ENCODE measurements at places on chromosomes 16 and 17.
A peak's percentile ranks its signal among the peaks of the same experiment; 100 is the strongest.

- DNase-seq: no peak
- H3K4me1 ChIP-seq: no peaks in the 10 kb centered on the region
- no peaks in the 10 kb centered on the region for H3K27me3 ChIP-seq
- H3K36me3 ChIP-seq: peaks cover 18% of the 10 kb centered on the region
Observed at GRCh38 chr17:30279156-30279555, 12.6 kb downstream of the BLMH start.

DNA sequence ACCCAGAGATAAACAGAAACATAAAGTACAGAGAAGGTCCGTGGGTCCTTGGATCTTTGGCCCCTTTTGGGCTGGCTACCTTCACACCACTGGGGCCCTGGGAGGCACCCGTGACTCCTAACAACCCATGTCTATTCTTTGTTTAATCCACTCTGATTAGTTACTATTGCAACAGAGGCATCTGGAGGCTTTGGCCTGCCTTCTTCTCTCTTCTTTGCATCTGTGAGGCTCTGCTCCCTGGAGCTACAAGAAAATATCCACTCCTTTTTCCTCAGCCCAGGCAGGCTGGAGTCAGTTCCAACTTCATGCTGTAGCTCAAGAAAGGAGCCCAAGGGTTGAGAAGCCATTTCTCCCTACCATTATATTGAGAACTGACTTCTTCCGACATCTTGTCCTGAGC lies 9.5 kb upstream of the CMIP start:
- DNase-seq: no peak
- H3K27me3 ChIP-seq: no peaks in the 10 kb centered on the region
- no peaks in the 10 kb centered on the region for H3K36me3 ChIP-seq
- H3K27ac ChIP-seq: no peak overlapping the region
- peaks cover 5% of the 10 kb centered on the region for H3K4me1 ChIP-seq

DNA sequence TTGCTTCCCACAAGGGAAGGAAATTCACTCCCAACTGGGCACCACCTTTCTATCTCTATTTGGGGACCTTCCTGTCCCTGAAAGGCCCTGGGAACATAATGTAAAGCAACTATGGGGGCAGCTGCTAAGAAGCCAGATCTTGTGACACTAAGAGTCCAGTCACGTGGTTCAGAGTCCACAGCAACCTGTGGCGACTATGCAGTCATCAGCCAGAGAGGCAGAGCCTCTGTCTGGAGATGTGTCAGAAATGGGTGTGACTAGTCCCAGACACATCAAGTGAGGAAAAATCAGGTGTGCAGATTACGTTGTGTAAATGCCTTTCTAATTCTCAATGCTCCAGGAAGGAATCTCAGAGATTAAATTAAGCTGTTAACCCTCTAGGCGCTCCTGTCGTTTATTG lies 26.6 kb upstream of the SKAP1 start:
- peak overlapping the region; percentile 53 for H3K4me3 ChIP-seq
- no peaks in the 10 kb centered on the region for H3K36me3 ChIP-seq
- no peak overlapping the region for H3K27ac ChIP-seq
- DNase-seq: peak; percentile 57
- H3K27me3 ChIP-seq: peaks cover 12% of the 10 kb centered on the region
- peaks cover 29% of the 10 kb centered on the region for H3K4me1 ChIP-seq

DNA sequence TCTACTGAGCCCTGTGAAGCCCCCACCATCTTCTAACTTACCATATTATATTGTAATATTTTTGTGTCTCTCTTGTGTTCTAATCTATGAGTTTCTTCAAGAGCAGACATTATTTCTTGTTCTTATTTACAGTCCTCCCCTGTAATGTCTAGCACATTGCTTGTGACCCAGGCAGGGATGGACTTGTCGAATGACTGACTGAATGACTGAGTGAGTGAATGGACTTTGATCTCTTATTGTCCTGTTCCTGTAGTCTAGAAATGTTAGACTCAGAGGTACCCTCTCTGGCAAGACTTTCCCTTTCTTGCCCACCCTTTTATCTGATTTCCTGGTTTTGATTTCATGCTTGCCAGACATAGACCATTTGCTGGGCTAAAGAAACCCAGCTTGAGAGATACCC lies 35.0 kb upstream of the MED13 start:
- no peaks in the 10 kb centered on the region for H3K4me1 ChIP-seq
- no peaks in the 10 kb centered on the region for H3K27me3 ChIP-seq
- no peaks in the 10 kb centered on the region for H3K36me3 ChIP-seq

- H3K4me1 ChIP-seq: peaks cover 8% of the 10 kb centered on the region
- H3K27me3 ChIP-seq: peaks cover 33% of the 10 kb centered on the region
- peak within 1 kb of the TSS; percentile 79 for H3K4me3 ChIP-seq
- peak; percentile 83 for DNase-seq
- no peak within 1 kb of the TSS for H3K27ac ChIP-seq
Observed at GRCh38 chr17:19867329-19868078, at the start of gene ULK2. TSS of gene ULK2 (minus strand) at chr17:19867936. CDS start at chr17:19867417, 519 bp downstream.
